Fibroblast of skin of right quadriceps (primary cell): ENCODE measurements at places on chromosomes 5 and 9.

DNA sequence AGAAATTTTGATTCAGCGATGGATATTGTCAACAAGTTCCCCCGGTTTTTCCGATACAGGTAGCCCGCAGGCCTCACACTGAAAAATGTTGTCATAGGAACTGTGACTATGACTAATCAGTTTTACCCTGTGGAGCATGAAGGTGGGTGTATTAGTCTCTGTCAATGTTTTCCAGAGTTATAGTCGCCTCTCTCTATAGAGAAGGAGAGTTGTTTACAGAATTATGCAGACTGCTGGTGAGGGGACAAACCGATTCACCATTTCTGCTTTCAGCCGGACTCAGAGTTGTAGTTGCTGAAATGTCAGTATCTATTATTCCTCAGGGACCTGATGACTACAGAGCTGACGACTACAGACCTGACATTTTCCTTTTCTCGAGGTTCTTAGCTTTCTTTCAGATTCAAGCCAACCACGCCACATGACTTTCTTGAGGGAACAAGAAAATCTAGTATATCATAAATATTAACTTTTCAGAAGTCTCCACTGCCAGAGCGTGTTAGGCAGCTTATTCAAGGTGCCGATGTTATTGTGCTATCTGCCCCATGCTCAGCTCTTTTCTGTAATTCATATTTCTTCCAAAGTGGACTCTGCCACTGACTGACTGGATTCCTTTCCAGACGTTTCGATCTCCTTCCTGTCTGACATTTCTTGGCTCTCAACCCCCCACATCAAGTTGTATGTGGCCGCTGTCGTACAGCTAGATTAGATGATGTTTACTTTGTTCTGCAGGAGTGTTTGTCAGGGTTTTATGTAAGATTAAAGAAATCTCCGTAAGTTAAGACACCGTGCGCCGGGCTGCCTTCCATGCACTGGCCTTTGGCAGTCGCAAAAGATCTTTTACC, 178.1 kb downstream of the FGF1 start:
- DNase-seq: no peak

GRCh38 chr5:72121780-72122445, 14.6 kb downstream of the MAP1B start:
- DNase-seq: no peak

GRCh38 chr5:181133610-181134231, 2.8 kb upstream of the OR2V1 start:
- peak; percentile 68 for DNase-seq

DNA sequence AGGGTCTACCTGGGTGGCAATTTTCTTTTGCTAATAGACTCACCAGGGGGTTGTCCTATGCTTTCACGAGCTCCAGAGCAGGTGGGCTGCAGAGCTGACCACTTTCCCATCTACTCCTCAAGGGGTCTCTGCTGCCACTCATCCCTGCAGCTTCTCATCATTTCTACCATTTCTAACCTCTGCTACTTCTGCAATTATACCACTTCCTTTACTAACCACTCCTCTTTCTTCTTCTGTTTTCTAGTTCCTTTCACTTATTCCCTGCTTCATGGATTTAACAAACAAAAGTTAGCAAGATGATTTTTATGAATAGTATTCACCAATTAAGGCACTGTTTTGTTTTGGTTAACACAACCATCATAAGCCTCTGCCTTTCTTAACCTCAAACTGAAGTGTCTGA, 34.5 kb upstream of the NIPBL start:
- DNase-seq: no peak

GRCh38 chr5:7894860-7895259, 25.9 kb downstream of the MTRR start:
- no peak for DNase-seq

DNA sequence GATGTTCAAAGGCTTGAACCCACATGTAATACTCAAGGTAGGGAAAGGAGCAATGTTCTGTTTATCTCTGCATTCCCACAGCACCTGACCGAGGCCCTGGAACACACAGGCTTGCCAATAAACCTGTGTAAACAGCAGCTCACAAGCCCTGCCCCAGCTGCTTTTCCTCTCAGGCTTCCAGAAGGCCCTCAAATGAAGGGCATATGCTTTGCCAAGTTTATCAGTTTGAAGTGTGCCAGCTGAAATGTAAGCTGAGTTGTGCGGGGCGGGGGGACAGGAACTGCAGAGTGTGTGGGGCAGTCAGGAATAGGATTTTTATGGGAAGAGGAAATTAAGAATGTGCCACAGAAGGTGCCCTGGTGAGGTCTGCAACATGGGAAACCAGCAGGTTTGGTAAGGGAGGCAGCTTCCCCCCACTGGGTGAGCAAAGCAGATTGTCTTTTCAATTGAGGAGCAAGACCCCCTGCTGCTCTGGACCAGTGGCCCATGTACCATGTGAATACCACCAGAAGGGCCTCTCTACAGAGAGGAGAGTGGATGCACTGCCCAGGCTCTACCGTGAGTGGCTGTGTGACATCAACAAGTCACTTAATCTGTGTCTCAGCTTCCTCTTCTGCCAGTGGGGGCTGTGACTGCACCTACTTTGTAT, 194.8 kb downstream of the SPOCK1 start:
- no peak for DNase-seq

DNA sequence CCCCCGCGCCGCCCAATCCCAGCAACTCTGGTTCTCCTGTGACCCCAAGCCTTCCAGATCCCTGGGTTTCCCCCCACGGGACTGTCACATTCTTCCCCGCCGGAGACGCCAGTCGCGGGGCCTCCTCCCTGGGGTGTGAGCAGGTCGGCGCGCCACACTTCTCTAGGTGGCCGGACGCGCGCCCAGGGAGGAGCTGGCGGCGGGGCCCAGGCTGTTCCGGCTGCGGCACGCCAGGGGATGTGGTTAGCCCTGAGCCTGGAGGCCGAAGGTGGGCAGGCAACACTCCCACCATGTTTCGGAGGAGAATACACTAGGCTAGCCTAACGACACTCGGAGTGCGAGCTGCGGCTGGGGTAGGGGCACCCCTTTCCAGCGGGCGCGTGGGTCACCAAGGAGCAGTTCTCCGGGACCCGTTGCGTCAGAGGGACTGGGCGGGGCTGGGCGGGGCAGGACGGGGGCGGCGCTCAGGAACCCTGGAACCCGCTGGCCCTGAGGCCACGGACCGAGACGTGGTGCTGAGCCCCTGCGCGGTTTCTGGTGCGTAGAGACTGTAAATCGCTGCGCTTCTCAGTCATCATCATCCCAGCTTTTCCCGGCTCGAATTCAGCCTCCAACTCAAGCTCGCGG, at the start of gene SLC27A6:
SLC27A6 (plus strand) TSS at position 478 of the 627 bp plus-strand sequence. CDS start 650 bp downstream, outside the sequence.
- no peak for DNase-seq

DNA sequence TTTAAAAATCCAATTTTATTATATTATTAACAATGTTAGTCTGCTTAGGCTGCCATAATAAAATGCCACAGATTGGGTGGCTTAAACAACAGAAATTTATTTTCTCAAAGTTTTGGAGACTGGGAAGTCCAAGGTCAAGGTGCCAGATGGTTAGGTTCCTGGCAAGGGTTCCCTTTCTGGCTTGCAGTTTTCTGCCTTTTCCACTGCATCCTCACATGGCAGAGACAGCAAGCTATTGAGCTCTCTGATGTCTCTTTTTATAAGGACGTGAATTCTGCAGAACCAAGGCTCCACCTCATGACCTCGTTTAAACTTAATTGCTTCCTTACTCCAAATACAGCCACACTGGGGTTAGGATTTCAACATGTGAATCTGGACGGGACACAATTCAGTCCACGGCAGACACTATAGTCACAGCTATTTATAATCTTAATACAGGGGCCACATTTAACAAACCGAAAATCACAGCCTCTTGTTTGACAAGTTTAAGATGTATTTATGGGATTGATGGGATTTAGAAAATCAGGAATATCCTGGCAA, 174.9 kb upstream of the PUM3 start:
- DNase-seq: no peak

GRCh38 chr9:35771075-35771433, 17.0 kb upstream of the MSMP start:
- DNase-seq: no peak

- peak; percentile 82 for DNase-seq
Observed at GRCh38 chr5:169302491-169303118, 1.7 kb upstream of the SLIT3 start.

DNA sequence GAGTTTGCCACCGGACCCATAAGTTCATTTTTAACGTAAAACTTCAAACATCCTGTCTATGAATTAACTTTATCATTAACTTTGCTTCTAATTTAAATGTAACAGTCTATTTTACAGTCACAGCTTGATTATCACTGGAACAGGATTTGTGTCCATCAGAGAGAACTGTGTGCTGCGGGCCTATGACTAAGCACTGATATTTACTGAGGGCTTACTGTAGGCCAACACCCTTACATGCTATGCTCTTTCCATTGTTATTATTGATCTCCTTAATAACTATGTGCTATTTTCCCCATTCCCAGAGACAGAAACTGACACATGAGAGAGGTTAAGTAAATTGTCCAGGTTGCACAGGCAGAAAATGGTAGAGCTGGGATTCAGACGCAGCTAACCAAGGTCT, 24.0 kb upstream of the GPR151 start:
- DNase-seq: no peak

DNA sequence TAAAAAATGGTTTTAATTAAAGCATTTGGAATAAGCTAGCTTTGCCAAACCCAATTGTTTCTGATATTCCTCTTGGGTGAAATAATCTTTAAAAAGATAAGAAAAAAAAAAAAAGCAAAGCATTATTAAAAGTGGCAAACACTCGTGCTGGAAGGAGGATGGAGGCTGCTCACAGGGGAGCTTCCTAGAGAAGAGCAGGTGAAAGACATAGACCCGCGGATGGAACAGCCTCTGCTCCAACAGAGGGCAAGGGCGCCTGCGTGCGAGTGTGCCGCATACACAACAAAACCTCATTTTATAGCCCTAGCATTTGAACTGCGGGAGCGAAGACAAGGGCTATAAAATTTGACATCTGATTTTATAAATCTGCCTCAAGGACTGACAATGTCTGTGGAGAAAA, 33.4 kb upstream of the SLC25A51 start:
- DNase-seq: no peak

DNA sequence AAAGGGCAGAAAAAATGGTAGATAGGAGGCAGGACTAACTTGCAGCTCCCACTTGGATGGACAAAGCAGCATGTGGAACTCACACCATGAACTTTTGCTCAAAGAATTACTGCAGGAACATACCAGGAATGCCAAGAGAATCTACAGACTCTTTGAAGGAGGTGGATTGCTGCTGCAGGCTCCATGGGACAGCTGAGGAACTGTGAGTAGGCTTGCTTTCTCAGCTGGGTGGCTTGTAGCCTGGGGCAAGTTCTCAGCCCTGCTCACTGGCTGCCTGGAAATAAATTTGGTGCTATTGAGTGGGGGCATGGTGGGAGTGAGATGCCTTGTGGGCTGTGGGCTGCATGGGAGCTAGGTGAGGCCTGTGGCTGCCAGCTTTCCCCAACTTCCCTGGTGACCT, 574.5 kb downstream of the PRELID2 start:
- no peak for DNase-seq

DNA sequence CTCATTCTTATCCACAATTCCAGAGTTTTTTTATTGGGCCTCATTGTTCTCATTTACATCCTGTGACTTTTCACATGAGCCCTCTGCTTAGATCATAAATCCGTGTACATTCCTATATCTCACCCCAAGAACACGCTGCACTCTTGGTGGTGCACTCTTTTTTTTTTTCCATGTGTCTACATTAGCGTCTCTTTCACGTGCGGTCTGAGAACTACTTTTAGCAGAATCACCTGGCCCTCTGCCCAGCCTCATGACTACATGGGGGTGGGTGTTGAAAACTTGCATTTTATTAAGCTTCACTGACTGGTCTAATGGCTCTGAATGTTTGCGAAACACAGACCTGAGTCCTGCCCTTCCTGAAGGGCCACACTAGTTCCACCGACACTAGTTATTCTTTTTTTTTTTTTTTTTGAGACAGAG, 18.6 kb downstream of the C9orf57 start:
- DNase-seq: peak; percentile 94

- DNase-seq: peak; percentile 93
Observed at GRCh38 chr9:35161713-35162604, at the start of gene UNC13B. Gene UNC13B, plus strand, starts transcription at chr9:35162009. Its CDS starts 275 bp downstream, at chr9:35162284.

DNA sequence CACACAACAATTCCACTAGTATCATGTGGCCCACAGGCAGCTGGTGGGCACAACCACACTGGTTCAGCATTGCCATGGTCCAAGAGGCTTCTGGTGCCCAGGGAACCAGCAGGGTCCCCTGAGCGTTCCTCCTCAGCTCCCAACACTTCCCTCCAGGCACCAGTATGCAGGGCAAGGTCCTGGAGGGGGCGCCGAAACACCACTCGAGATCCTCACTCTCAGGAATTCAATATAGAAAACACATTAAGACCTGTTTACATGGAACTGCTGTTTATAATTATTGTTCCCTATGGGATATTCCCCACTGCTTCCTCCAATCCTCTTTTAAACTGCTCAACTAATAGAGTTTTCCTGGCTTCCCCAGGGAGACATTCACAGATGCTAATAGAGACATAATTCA, 91.9 kb upstream of the GABRP start:
- no peak for DNase-seq

GRCh38 chr5:167864801-167865200, 426.6 kb upstream of the WWC1 start:
- peak; percentile 35 for DNase-seq

DNA sequence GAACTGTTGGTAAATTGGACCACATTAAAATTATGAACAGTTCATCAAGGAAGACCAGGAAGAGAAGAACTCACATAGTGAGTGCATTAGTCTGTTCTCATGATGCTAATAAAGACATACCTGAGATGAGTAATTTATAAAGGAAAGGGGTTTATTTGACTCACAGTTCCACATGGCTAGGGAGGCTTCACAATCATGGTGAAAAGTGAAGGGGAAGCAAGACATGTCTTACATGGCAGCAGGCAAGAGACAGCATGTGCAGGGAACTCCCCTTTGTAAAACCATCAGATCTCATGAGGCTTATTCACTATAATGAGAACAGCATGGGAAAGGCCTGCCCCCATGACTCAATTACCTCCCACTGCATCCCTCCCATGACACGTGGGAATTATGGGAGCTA, 135.9 kb upstream of the MAN2A1 start:
- no peak for DNase-seq

DNA sequence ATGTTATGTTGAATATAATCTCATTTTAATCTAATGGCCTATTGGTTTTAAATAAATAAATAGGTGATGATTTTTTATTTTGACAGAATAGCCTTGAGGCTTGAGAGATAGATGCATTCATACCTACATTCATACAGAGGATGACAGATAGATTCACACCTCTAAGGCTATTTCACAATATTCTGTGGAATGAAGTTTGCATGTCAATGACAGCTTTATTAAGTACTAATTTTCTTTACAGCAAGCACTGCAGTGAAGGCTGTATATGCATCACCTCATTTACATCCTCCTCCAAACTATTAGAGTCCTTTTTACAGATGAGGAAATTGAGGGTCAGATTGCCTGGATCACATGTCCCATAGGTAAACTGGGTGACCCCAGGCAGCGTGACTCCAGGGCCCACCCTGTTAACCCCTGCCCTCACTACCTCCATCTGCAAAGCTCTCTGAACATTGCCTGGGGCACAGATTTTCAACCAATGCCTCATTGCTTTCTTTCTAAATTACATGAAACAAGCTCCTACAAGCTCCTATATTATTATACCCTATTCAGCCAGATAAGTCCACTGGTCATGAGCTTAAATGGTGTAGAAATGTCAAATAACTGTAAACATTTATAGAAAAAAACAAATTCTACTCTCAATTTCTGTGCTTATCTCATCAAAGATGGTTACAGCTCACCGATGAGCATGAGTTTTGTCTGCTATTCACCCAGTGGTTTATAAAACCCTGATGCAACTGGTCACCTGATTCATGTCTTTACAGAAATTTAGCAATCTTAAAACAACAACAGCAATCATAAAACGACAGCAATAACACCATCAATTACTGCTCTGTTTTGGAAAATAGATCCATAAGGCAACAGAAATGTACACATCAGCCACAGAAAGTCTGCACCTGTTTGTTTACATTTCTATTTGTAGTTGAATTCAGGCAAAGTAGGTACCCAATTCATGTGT, 338.0 kb downstream of the NSG2 start:
- DNase-seq: no peak
